ENCODE measurements at places on chromosomes 6 and 20. TPM values are rescaled to one million over a fixed set of nuclear protein-coding genes. Genes with fewer than 3 reads are reported as not detected.

CALHM6 gene
- 1.6 TPM for total RNA-seq

FAXC gene
- total RNA-seq, result 0.54 TPM

HLA-DPB1 gene
- total RNA-seq, result 0.27 TPM

DDX39B gene
- 290 TPM for total RNA-seq

TSBP1 gene
- total RNA-seq, result not detected

AURKA gene
- total RNA-seq, result 29.1 TPM

GRCh38 chr6:168623736-168624135 lies 182.8 kb downstream of the SMOC2 start:
- no peak for DNase-seq

DNA sequence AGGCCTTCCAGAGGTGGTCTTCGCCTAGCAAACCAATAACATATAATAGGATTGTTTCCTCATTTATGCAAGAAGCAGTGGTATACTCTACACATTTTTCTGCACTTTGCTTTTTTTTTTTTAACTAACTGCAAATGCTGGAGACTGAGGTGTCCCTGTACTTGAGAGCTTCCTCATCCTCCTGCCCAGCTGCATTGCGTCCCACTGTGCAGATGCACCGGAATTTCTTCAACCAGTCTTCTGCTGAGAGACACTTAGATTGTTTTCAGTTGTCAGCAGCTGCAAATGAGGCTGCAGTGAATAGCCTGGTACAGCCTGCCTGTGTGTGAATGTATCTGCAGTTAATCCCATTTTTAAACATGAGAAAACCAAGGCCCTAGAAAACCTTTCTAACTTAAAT lies 11.5 kb downstream of the FGD2 start:
- DNase-seq, result no peak

DNA sequence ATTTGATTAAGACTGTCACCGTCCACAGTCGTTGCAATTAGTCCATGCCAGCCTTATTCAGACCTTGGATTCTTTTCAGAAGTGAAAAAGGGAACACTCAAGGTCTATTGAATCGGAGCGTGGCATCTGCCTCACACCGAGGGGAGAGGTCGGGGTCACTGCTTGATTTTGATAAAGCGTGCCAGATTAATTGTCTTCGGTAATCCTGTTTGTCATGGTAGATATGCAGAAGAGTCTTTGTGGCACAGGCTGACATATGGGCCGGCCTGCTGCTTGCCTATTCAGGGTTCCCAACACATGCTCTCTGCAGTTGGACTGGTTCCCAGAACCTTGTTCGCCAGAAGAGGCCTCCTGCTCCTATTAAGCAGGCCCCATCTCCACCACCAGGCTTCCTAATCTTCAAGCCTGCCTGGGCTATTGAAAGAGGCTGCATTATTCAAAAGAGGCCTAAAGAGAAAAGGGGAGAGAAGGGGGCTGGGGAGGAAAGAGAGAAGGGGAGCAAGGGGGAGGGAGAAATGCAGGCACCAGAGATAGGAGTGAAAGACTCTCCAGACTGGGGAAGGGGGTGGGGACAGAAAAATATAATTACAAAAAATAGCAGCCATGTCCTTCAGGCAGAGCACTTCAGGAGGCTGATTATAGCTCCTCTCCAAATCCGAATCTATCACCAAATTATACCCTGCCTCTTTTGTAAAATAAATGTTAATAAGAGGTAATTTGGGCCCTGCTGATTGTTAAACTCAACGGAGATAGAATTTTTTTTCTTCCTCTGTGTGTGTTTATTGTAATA lies 611.3 kb downstream of the HDGFL1 start:
- peak; percentile 79 for DNase-seq

DNA sequence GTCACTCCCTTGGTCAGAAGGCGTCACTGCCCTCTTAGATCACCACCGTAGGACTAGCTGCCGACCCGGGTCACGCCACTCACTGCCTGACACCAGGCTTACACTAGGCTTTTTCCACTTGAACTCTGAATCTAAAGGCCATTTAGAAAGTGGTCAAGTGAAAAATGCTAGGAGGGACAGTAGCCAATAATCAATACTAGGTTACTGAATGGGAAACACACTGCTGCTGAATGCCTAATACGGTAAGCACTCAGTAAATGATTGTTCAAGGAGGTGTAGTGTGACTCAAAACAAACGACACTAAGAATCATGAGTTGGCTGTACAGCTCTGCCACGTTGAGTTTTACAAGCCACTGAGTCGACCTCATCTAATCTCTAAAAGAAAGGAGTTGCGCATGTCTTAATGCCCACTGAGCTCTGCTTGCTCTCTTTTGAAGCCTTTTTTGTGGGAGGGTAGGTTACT lies 760 bp upstream of the IBTK start:
- peak; percentile 53 for DNase-seq

DNA sequence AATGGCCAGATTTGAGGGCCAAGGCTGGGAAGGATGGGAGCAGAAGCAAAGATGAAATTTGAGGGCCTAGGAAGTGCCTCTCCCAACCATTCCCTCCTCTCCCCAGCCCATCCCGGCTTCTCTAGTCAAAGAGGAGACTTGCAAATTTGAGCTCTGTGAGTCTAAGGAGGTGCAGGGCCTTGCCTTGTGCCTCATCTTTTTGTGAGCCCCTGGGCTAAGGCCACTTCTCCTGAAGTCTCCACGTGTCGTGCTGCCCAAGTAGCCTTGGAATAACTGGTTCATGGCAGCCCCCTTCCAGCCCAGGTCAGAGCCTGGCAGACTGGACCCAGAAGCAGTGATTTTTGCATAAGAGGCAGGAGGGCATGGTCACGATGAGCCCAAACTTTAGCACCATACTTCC lies 6.7 kb downstream of the PTGIS start:
- no peak for DNase-seq

DNA sequence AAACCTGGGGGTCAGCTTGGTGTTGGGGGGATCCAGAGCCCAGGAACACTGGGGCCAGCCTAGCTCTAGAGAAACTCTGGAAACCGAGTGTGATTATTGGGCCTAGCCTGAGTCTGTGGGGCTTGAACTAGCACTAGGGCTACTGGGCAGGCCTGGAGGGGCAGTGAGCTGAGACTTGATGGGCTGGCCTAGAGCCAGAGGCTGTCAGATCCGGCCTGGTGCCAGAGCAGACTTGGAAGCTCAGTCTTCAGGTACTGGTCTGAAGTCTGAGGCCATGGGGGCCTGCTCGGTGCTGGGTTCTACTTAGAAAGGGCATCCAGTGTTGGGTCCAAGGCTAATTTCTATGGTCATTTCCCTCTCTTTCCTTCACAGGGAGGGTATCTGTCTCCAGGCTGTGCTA lies 2.7 kb downstream of the DEFB112 start:
- DNase-seq, result no peak

GRCh38 chr6:135346747-135347146 lies 150.8 kb downstream of the AHI1 start:
- peak; percentile 29 for DNase-seq

- DNase-seq, result peak; percentile 69
Measured at GRCh38 chr20:46746956-46747526, 37.6 kb downstream of the SLC2A10 start.

DNA sequence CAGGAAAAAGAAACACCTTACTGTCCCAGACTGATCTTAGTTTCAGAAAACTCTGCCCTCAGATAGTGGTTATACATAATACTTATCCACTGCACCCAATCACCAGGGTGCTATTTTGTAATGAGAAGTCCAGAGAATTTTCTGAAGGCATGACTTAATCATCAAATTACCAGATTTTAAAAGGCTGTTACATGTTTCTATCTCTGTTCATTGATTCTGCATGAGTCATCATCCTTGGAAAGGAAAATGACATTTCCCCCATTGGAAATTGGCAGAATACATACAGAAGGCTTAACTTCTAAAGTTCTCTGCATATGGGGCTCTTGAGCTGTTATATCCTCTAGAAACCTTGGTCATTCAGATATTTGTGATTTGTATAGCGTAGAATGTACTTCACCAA lies 587.9 kb upstream of the FLRT3 start:
- DNase-seq, result peak; percentile 16

GRCh38 chr6:33685411-33686224 lies 25.9 kb downstream of the UQCC2 start:
- DNase-seq, result no peak

GRCh38 chr6:111263837-111264236 lies 176.5 kb downstream of the SLC16A10 start:
- DNase-seq, result peak; percentile 61

DNA sequence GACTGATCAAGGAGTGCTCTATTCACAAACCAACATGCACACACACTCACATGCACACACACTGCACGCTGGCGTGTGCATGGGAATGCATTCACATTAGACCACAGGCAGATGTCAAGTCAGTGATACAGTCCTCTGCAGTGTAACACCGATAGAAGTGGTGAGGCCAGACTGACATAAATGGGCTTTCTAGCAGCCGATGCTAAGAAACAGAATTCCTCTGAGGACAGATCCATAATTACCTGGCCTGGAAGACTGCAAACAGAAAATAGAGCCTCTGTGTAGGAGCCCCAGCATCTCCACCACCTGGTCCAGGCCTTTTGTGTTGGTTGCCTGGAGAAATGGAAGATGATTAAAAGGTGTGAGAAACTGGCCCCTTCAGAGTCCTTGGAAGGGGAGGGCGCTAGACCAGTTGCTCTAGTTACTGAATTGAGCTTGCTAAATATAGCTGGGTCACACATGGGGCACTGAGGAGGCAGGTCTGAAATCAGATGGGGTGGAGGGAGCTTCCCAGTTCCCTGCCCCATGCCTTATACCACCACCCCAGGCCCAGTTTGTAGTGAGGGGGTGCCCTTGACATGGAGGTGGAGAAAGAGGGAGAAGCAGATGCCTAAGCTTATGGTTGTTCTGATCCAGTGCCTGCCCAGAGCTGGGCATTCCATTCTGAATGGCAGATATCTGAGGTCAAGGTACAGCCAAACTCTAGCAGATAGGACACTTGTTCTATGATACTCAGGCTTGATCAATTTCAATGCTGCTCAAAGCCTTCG lies 233.8 kb downstream of the LRFN2 start:
- no peak for DNase-seq

DNA sequence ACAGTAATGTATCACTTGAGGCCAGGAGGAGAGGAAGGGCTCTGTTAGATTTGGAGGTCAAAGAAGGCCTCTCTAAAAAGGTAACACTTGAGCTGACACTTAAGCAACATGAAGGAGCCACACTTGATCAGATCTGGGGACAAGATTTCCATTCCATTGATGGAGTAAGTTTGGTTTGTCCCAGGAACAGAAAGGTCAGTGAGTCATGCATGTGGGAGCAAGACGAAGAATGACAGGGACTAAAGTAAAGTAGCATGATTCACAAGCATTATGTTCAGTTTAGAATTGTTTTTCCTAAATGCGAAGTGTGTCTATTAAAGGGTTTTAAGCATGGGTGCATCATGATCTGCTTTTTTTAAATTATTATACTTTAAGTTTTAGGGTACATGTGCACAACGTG lies 47.4 kb downstream of the COL21A1 start:
- DNase-seq, result no peak

- peak; percentile 49 for DNase-seq
Measured at GRCh38 chr6:107386340-107386739, 73.0 kb downstream of the PDSS2 start.

DNA sequence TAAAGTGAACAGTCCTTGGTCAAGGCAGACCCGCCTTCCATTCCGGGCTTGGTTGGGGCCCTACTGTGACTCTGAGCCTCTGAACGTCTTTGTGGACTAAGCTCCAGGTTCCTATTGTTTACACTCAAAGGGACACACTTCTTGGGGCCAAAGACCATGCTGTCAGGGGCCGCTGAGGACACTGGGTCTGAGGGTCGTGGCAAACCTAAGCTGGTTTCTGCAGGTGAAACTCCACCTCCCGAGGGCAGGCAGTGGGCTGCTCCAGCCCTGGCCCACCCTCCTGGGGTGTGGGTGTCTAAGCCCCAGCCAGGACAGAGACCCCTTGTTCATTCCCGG lies 43.1 kb downstream of the DSTN start:
- no peak for DNase-seq

DNA sequence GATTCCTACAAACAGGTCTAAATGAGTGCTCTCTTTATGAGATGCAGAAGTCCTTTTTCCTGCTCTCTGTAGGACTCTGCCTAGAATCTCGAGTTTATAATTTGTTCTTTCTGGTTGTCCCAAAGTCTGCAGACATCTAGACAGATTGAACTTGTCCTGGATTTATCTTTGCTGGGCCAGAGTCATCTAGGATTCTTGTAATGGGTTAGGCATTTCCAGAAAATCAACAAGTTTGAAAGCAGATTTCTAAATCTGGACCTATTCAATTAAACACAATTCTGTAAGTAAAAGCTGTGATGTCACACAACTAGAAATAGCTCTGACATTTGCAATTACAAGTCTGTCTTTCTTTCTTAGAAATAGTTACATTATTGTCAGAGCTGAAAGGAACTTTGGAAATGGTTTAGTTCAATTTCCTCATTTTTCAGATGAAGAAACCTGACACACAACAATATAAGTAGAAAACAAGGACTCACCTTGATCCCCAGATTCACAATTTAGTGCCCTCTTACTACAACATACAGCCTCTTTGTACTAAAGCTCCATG lies 4.2 kb upstream of the RSPO3 start:
- DNase-seq, result no peak

DNA sequence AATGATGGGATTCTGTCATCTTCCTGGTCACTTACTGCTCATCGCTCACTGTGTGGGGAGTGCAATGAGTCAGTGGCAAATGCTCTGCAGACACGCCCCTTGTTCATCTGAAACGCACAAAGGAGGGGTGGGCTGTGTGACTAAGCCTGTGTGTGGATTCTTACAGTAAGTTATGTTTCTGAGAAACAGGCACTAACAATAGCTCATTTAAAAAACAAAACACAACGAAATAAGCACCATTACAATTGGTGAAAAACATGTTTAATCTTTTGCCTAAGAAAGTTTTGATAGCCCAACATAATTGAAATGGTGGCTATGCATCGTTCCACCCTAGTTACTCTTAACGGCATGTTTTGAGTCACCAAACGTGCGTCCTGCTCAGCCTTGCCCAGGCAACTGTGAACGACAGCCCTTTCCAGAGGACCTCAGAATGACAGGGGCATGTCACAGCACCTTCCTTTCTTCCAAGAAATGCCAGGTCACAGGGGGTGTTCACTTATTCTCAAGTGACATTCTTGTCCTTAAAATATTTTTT lies 118.4 kb upstream of the SGK1 start:
- peak; percentile 96 for DNase-seq

DNA sequence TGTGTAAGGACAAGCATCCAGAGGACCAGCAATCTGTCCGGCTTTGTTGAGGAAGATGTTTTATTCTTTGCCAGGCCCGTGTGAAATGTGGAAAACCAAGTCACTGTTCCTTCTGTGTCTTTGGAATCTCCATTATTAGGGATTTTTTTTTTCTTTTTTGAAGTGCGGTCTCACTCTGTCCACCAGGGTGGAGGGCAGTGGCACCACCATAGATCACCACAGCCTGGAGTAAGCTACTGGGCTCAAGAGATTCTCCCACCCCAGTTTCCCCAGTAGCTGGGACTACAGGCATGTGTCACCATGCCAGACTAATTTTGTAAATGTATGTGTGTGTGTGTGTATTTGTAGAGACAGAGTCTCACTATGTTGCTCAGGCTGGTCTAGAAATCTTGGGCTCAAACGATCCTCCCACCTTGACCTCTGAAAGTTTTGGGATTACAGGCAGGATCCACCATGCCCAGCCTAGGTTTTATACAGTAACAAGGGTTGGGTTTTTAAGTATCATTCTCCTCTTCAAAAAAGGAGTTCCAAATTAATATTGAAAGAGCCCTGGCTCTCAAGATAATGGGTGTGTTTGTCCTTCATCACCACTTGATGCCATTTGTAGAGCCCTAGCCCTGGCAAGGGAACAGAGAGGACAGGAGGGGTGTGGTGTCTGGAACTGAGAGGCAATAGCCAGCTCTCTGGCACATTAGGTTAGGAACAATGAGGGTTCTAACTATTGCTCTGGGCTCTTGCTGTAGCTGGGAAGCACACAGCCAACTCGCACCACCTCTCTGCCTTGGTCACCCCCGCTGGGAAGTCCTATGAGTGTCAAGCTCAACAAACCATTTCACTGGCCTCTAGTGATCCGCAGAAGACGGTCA lies 3.1 kb downstream of the LAMP5 start:
- no peak for DNase-seq
